ENCODE measurements at places on chromosomes 16 and 17.

DNA sequence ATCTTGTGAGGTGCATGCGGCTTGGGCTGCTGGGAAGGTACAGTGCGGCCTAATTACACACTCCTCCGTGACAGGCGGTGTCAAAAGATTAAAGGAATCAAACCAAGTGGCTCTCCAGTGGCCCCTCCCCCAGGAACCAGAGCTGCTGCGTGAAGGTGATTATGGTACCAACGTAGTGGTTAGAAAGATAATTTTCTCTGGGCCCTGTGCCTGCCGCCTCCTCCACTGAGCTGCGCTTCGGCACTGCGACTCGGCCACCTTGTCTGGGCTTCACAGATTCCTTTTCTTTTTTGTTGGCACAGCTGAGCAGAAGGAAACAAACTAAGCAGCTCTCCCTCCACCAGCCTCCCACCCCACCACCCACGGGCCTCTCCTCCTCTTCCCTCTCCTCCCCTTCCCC, 113.2 kb upstream of the SDK2 start:
- no peak for DNase-seq

- no peak for DNase-seq
Observed at GRCh38 chr17:17034026-17034425, 8.2 kb upstream of the MPRIP start.

- DNase-seq: no peak
Observed at GRCh38 chr17:47004906-47005305, 25.9 kb upstream of the RPRML start.

GRCh38 chr17:30236766-30237165, 1.3 kb upstream of the SLC6A4 start:
- DNase-seq: no peak

DNA sequence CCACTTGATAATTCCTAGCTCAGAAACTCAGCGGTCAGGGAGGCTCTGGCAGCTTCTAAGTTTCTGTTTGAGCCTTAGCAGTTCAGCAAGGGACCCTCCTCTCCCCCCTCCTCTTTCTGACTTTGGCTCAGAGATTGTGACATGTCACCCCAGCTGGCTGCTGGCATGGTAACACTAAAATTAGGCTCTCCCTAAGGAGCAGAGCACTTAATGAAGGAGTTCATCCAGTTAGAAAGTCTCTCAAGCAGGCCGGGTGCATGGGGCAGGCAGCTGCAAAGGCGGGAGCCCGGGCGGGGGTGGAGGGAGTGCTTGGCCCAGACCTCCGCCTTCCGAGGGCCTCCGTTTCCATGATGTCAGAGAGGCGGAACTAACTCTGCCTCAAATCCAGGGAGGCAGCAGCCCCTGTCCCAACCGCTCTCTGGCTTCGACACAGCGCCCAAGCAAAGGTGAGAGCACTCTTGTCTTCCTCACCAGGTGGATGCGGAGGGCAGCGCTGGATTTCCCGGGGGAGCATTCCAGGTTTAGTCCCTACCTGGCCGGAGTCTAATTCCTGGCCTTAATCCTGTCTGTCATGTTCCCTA, 128.0 kb upstream of the PLCG2 start:
- DNase-seq: no peak

GRCh38 chr17:80837711-80838110, 153.9 kb upstream of the CHMP6 start:
- DNase-seq: no peak

DNA sequence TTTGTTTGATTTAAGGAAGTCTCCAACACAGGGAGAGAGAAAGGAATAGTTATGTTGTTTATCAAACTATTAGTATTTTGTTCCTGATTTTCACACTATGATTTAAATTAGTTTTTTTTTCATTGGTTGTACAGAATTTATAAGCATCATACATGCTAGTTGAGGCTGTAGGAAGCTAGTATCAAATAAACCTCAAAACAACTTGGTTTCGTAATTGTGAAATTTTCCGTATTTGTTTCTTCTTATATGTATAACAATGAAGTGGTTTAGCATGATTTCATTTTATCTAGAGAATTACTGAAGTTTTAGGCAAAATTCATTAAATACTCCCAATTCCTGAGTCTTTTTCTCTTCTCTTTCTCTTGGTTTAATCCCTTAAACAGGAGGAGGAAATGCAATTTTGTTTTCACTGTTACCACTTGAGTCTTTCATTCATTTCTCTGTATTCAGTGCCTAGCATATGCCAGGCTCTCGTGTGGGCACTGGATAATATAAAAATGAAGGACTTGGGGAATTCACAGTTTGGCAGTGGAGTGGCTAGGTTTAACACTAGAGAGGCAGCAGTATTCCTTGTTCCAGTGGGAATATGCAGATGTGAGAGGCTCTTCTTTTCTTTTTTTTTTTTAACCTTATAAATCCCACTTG, 1.8 kb downstream of the CYLD start:
- no peak for DNase-seq

- no peak for DNase-seq
Observed at GRCh38 chr16:9072806-9073341, 18.6 kb upstream of the HAPSTR1 start.

GRCh38 chr17:63840591-63841349, 1.7 kb downstream of the SMARCD2 start:
- no peak for DNase-seq

All from stimulated activated CD8-positive, alpha-beta memory T cell treated with anti-CD3 and anti-CD28 coated beads, Interleukin-12 subunit alpha, Interleukin-12 subunit beta, amount 100 ng/mL, for 4 hours (primary cell).